ENCODE measurements at places on chromosomes 7 and 10.

DNA sequence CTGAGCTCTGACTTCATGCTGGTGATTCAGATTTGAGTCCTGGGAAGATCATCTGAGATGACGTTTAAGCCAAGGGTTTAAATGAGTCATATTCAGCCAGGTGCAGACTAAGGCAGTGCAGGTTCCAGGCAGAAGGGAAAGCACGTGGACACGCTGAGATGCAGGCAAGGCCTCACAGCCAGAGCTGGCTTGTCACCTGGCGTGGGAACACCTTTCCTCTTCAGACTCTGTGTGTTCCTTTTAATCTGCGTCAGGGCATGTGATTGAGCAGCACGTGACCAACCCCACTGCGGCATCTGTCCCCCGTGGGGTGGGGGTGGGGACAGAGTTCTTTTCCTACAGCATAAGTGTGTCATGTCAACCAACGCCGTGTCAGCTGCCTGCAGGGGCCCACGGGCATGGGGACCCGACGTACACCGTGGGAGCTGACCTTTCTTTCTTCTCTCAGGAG, 10.7 kb upstream of the IDI2 start:
- DNase-seq: peak; percentile 58

- no peak for DNase-seq
Observed at GRCh38 chr10:75079436-75080083, 31.9 kb upstream of the SAMD8 start.

DNA sequence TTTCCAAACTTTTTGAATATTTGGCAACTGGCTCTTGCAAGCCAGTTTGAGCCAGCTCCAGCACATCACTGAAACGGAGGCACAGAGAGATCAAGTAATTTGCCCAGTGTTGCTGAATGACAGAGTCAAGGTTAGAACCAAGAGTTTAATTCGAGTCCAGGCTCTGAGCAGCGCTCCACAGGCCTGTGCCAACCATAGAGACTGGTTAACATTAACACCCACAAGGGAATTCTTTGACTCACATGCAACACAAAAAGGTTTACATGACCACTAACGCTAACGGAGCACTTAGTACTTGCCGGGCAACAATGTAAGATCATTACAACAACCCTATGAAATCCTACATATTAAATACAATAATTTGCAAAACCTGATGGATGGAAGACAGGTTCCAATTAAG, 1.5 kb downstream of the RGS10 start:
- DNase-seq: peak; percentile 42

DNA sequence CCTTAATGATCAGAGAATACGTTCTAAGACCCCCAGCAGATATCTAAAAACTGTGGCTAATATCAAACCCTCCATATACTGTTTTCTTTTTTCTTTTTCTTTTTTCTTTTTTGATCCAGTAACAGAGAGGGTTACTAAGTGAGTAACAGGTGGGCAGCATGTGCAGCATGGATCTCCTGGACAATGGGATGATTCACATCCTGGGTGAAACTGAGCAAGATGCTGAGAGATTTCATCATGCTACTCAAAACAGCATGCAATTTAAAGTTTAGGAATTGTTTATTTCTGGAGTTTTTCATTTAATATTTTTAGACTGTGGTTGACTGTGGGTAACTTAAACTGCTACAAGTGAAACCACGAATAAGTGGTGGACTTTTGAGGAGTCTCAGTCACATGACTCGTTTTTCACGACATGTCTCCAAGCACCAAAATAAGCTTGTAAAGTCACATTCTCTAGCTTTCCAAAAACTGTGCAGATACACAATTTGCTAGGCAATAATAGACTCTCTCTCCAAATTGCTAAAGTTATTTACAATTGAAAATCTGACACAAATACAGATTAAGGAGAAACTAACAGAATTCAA, 716.2 kb downstream of the NXPH1 start:
- no peak for DNase-seq

DNA sequence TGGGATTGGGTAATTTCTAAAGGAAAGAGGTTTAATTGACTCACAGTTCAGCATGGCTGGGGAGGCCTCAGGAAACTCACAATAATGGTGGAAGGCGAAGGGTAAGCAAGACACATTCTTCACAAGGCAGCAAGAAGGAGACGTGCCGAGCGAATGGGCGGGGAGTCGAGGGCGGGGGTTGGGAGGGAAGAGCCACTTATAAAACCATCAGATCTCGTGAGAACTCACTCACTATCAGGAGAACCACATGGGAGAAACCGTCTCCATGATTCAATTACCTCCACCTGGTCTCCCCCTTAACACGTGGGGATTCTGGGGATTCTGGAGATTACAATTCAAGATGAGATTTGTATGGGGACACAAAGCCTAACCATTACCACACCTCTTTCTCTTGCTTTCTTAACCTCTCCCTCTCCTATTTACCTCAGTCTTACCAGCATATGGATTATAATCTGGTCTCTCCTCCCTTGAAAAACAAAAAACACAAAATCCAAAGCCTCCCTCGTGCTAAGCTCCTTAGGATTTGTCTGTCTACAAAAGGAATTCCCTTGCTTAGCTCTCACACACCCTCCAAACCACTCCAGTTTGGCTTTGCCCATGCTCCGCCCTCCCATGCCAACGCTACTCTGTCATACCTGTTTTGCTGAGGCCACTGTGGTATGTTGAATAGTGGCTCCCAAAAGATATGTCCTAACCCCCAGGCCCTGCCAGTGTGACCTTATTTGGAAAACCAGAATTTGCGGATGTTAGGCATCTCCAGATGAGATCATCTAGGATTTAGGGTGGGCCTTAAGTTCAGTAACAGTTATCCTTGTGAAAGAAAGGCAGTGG, 19.6 kb upstream of the EFCAB10 start:
- no peak for DNase-seq

- no peak for DNase-seq
Observed at GRCh38 chr10:122957474-122957873, 3.4 kb upstream of the C10orf88 start.

Data from activated CD4-positive, alpha-beta T cell treated with anti-CD3 and anti-CD28 coated beads, Interleukin-2, Interleukin-6, amounts not matched to agents 100 ng/mL and 50 ng/mL, durations not matched to agents 16 hours and 8 hours (primary cell).